ENCODE measurements at places on chromosomes 13 and 19. TPM values are rescaled to one million over a fixed set of nuclear protein-coding genes. Genes with fewer than 3 reads are reported as not detected.

Gene FGF22
- total RNA-seq: 1.7 TPM

Gene LMO7
- 21.1 TPM for total RNA-seq

Gene NPAS1
- total RNA-seq: 0.42 TPM

- no peak for ATAC-seq
Observed at GRCh38 chr19:30402436-30403202, 30.4 kb downstream of the ZNF536 start.

GRCh38 chr13:79314652-79315051 lies 91.4 kb downstream of the RBM26 start:
- ATAC-seq: no peak

GRCh38 chr19:45168767-45169351 lies 8.1 kb upstream of the NKPD1 start:
- no peak for ATAC-seq
